ENCODE measurements at places on chromosomes 4 and X.

DNA sequence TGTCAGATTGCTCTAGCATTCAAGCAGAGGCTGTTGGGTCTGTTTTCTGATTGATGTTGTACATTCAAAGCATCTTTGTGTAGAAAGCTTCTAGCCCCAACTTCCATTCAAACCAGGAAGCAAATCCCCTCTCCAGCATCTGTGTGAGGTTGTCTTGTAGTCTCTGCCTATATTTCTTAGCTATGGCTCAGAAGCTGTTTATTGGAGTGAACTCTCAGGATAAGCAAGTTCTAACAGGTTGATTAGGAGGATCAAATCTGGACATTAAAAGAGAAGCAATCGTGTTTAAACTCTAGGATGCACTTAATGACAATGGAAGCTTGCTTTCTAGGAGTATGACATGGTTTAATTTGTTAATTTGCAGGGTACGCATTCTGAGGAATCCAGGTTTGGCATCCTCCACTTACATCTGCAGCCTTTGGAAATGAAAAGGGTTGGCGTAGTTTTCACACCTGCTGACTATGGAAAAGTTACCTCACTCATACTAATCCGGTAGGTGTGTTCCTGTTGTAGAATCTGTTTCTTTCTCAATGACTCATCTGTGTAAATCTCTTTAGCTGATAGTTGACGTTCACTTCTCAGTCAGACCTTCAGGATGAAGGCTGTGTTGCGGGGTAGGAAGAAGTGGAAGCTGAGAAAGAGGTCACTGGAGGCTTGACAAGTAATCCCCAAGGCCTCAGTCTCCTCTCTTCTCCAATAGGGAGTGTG, 88.0 kb upstream of the TLR2 start:
- no peak for DNase-seq

- no peak for DNase-seq
Observed at GRCh38 chr4:174358410-174358809, 74.7 kb downstream of the CEP44 start.

GRCh38 chr4:26431461-26432180, 58.7 kb downstream of the CCKAR start:
- no peak for DNase-seq

DNA sequence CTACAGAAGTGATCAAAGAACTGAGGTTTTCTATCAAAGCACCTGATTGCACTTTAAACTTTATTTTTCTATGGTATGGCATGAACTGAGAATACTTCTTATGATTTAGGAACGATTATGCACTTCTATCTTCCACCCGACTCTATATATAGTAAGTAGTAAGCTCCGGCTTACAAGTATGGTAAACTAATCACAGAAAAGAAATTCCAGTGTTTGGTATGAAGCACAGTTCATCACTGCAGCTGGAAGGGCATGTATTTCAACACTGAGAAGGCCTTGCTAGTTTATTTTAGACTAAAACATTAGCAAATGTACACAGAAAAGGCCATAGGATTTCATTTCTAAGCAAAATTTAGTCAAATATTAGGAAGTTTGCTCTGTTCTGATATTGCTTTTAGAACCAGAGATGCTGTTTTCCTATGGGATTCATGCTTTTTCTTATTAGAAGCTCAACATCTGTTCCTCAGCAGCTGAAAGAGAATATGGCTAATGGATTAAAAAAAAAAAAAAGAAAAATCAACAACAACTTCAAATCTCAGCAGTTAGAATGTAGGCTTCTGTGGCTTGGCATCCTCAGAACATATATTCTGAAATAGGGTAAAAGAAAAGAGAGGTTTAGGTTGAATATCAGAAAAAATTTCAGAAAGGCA, 273.5 kb downstream of the C4orf33 start:
- DNase-seq: no peak

DNA sequence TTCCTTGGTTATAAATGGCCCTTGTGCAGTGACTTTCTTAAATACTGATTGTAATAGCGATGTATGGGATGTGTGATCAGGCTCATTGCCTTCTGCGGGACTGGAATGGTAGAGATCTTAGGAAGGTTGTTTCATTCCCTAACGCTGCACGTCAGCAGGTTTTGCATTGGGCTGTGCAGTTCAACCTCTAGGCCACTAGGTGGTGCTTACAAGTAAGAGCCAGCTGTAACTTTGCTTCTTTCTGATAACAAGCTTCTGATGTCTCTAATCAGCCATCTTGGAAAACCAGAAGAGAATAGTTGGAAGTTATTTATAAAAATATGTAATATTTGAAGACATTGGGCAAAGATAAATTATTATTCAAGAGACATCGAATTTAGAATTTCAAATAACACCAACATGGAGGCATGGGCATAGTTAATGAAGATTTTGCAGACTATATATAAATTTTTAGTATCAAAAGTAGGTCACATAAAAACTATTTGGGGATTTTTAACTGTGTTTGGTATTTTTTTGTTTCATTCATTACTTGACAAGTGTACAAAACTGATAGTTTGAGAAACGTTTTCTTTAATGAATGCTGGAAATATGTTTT, 339.7 kb upstream of the PCDH7 start:
- no peak for DNase-seq

GRCh38 chr4:97720869-97721432, 422.3 kb downstream of the STPG2 start:
- DNase-seq: no peak

Data from activated CD4-positive, alpha-beta T cell treated with anti-CD3 and anti-CD28 coated beads, Interleukin-2, amount 50 U/mL, for 4 hours (primary cell).